ENCODE measurements at places on chromosomes 4 and X. TPM values are rescaled to one million over a fixed set of nuclear protein-coding genes. Genes with fewer than 3 reads are reported as not detected.

DNA sequence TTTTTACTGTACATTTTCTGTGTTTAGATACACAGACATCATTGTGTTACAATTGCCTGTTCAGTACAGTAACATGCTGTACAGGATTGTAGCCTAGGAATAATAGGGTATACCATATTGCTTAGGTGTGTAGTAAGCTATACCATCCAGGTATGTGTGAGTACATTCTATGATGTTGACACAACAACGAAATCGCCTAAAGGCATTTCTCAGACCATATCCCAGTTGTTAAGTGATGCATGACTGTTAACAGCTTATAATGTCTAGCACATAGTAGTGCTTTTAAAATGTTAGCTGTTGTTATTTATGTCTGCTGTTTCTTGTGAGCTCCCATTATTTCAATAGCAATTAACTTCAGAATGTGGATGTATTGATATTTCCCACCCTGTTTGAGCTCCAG lies 4.5 kb downstream of the PRRG1 start:
- DNase-seq: no peak

- no peak for DNase-seq
Observed at GRCh38 chrX:40093586-40093985, 4.2 kb downstream of the BCOR start.

GRCh38 chr4:173827707-173828106 lies 297.7 kb upstream of the HAND2 start:
- DNase-seq: no peak

Gene NCAPG
- total RNA-seq: 22.0 TPM

- no peak for DNase-seq
Observed at GRCh38 chr4:53695540-53696463, 104.5 kb upstream of the LNX1 start.

Measured in progenitor cell of endocrine pancreas (in vitro differentiated cells).